ENCODE measurements at places on chromosomes 12 and 14. TPM values are rescaled to one million over a fixed set of nuclear protein-coding genes. Genes with fewer than 3 reads are reported as not detected.

DNA sequence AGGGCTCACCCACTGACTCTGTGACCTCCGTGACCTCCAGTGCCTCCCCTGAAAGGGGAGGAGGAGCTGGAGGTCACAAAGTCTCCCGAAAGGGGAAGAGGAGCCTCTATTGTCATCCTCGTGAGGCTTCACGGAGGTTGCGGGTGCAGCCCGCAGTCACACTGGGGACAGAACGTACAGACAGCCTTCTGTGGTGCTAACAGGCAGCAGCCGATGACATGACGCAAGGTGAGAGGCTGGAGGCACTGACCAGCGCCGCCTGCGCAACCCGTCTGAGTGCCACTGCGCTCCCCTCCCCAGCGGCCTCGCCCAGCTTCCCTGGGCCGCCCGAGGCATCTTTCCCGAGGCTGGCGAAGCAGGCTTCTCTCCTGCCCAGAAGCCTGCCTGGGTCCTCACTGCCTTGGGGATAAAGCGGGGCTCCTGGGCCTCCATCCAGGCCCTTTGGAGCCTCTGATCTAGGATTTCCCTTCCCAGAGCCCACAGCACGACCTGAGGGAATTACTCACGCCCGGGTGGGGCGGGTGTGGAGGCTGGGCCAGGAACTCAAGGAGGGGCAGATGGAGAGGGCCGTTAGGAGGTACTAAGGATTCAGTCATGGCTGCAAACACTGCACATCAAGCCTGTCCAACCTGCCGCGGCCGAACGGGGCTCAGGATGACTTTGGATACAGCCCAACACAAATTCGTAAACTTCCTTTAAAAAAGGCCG is 12.3 kb upstream of the LBHD2 start:
- peaks cover 26% of the 10 kb centered on the region for H3K4me1 ChIP-seq
- no peak for DNase-seq
- H3K27me3 ChIP-seq, result no peaks in the 10 kb centered on the region
- H3K27ac ChIP-seq, result no peak overlapping the region

- peaks cover 6% of the 10 kb centered on the region for H3K4me1 ChIP-seq
- H3K27me3 ChIP-seq, result no peaks in the 10 kb centered on the region
- H3K4me3 ChIP-seq, result no peak overlapping the region
- peak; percentile 58 for DNase-seq
- no peaks in the 10 kb centered on the region for H3K36me3 ChIP-seq
Measured at GRCh38 chr12:122951406-122951805, 14.9 kb downstream of the ABCB9 start.

GRCh38 chr12:19692091-19692490 is 252.8 kb downstream of the AEBP2 start:
- H3K4me3 ChIP-seq, result no peak overlapping the region
- H3K36me3 ChIP-seq, result no peaks in the 10 kb centered on the region
- H3K27me3 ChIP-seq, result no peaks in the 10 kb centered on the region

The GLIPR1 gene
- 24.5 TPM for polyA plus RNA-seq
